ENCODE measurements at places on chromosomes 16 and 17.

DNA sequence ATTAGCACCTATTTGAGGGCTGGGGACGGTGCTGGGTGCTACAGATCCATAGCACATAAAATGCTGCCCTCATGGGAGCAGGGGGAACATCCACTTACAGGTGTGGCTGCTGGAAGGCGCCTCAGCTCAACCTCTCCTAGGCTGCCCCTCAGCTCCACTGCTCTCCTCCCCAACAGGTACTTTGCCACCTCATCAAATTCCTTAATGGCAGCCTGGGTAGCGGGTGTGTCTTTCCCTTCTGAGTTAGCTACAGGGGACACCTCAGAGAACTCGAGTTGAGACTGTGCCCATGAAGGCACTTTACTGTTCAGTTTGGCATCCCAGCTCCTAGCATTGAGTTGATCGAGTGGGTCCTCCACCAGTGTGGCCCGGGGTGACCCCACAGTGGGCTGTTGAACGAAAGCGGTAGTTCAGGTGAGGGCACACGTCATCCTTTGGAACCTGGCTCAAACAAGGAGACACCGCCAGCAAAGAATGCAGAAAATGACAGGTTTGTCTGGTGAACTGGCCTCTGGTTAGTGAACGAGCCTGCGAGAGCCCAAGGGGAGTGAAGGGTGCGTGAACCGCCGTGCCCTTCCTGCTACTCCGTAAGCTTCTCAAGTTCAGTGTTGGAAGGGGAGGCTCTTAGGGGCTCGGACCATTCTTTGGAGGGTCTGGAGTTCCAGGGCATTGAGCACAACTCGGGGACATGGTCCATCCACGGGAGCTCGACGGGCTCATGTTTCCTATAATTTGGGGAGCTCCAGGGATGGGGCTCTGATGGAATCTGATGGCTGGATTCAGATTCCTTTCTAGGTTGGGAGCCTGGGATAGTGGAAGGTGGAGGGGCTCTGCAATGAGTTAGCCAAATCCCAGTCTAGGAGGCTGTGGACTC, 3.5 kb upstream of the CMIP start:
- no peak for DNase-seq

DNA sequence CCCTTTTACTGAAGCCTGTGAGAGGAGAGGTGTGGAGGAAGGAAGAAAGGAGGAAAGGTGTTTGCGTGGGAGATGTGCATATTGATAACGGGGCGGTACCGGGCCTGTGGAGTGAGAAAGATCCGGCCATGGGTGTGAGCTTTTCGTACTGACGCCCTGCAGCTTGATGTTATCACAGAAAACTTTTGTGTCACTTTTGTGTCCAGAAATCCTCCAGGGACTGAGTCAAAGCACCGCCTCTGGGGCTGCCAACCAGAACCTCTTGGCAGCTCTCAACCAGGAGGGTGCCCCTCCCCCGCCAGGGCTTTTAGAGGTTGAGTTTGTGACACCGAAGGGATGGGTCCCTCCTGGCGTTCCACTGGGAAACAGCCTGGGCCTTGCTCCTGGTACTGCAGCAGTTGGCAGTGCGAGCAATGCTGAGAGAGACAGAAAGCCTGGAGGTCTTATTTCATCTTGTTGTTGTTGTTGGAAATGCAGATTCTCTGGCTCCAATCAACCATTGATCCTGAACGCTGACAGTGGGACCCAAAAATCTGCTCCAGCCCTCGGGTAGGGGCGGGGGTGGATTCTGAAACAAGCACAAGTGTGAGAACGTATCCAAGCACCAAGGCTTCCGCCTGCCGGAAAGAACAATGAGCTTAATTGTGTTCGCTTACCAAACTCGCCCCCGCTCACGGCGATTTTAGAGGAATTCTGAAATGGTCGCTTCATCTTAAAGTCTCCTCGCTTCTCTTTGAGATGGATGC, 65.0 kb downstream of the CRISPLD2 start:
- DNase-seq, result no peak

DNA sequence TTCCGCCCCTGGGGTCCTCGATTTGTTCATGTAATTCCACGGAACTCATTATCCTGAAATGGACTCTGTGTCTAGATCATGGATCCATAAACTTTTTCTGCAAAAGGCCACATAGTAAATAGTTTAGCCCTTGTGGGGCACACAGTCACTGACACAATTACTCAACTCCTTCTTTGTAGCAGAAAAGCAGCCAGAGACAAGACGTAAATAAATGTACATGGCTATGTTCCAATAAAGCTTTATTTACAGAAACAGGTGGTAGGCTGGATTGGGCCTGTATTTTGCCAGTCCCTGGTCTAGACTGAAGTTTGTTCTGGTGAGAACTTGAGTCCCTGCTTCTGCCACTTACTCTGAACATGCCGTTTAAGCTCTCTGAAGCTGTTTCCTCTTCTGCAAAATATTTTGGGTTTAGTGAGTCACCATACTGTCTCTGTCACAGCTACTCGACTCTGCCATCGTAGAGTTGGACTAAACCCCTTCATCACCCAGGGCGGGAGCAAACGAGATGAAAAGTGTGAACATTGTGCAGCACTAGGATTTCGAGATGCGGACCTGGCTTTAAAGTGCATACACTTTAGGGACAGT, 61.9 kb upstream of the FOXF1 start:
- no peak for DNase-seq

- DNase-seq, result no peak
Observed at GRCh38 chr16:11417487-11417886, 72.2 kb downstream of the RMI2 start.

GRCh38 chr16:21590287-21590686, 9.1 kb upstream of the METTL9 start:
- no peak for DNase-seq

DNA sequence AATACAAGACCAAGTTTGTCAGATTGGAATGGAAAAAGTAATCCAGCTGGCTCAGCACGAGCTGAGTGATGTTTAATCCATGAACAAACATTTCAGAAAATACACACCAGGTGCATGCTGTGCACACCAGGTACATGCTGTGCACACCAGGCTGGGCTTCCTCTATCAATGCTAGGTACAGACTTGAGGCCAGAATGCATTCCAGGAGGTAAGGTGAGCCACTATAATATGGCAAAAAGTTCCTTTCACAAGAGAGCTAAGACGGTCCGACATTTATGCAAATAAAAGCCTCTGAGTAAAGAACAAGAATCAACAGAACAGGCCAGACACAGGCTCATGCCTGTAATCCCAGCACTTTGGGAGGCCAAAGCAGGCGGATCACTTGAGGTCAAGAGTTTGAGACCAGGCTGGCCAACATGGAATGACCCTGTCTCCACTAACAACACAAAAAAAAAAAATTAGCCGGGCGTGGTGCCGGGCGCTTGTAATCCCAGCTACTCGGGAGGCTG, 128.2 kb downstream of the ZNF778 start:
- no peak for DNase-seq

- no peak for DNase-seq
Observed at GRCh38 chr17:32697728-32698625, 178.9 kb downstream of the MYO1D start.

DNA sequence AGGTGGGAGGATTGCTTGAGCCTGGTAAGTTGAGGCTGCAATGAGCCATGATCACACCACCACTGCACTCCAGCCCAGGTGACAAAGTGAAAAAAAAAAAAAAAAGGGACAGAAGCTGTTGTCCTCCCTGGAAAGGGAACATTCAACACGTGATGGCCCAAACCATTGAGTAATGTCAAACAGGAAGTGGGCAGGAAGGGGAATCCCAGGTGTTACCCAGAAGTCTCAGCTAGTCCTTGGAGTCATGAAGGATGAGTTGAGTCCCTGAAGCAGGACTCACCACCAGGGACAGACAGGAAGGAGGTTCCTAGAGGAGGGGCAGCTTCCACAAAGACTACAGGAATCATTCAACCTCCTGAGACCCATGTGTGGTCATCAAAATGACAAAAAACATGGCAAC, 19.8 kb upstream of the CMIP start:
- DNase-seq, result no peak

DNA sequence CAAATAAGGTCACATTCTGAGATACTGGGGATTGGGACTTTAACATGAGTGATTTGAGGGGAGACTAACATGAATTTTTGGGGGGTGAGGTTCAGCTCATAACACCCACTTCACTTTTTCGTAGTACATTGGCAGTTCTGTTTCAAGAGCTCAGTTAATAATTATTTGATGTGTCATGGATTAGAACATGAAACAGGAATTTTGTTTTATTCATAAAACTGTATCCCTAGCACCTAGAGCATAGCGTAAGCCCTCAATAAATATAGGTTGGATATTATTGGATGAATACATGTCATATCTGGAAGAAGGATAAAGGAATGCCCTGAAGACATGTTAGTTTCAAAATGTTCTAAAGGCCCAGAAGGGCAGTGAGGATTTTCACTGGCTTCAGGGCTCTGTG, 119.8 kb downstream of the PRKCA start:
- DNase-seq, result no peak
